ENCODE measurements at places on chromosomes 4 and X.

DNA sequence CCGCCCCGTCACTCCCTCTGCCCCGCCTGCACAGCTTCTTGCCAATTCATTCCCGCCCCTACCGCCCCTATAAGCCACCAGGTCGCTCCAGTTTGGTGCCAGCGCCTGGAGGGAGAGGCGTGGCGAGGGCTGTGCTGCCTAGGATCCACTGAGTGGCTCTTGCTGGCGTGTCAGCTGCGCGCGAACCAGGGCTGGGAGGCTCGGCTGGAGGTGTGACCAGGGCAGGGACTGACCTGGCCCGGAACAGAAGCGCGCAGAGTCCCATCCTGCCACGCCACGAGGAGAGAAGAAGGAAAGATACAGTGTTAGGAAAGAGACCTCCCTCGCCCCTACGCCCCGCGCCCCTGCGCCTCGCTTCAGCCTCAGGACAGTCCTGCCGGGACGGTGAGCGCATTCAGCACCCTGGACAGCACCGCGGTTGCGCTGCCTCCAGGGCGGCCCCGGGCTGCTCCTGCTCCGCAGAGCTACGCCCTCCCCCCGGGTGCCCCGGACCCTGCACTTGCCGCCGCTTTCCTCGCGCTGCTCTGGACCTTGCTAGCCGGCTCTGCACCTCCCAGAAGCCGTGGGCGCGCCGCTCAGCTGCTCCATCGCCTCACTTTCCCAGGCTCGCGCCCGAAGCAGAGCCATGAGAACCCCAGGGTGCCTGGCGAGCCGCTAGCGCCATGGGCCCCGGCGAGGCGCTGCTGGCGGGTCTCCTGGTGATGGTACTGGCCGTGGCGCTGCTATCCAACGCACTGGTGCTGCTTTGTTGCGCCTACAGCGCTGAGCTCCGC is at the start of gene GPR78:
GPR78 (plus strand) TSS at position 72 of the 773 bp plus-strand sequence; CDS start at position 663, 591 bp downstream.
- DNase-seq, result no peak

- DNase-seq, result no peak
Measured at GRCh38 chr4:1763550-1764080, 29.5 kb upstream of the FGFR3 start.

GRCh38 chrX:153736071-153736820 is 11.6 kb downstream of the ABCD1 start:
- DNase-seq, result no peak

- no peak for DNase-seq
Measured at GRCh38 chr4:99207911-99208718, 10.9 kb downstream of the ADH6 start.

- no peak for DNase-seq
Measured at GRCh38 chr4:168585168-168586091, 88.6 kb downstream of the PALLD start.

- no peak for DNase-seq
Measured at GRCh38 chrX:134794692-134795091, 136.4 kb upstream of the PLAC1 start.

DNA sequence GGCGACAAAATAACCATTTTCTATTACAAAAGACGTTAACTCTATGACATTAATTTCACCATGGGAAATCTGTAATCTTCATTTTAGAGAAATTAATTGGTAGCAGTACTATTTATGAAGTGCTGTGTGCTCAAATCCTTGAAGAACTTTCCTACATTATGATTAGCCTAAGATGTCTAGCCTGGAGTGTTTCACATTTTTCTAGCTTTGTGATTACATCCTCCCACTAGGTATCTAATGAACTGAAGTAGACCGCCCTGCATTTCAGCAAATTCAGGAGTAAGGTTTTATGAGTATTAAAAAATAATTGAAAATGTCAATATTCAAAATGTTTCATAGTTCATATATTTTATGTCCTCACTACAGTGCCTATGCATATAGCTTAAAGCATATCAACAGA is 713.1 kb downstream of the CCSER1 start:
- no peak for DNase-seq

GRCh38 chrX:113289503-113289902 is 448.9 kb upstream of the AMOT start:
- DNase-seq, result no peak

DNA sequence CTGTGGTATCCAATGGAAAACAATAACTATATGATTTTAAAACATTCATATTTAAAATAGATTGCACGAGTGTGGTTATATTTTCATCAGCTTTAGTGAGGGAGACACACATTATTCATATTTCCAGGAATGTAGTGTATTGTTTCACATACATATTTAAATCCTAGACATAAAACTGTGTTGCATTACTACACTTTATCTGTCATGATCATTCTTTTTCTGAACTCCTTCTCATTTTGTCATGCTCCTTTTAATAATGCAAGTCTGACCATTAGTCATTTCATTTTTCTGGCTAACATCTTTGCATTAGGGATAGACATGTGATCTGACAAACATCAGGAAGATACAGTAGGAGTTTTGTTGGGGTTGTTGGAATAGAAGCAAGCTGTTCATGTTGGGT is 1382.7 kb downstream of the PCDH7 start:
- DNase-seq, result no peak

Measured in activated CD8-positive, alpha-beta memory T cell treated with anti-CD3 and anti-CD28 coated beads for 1 hour (primary cell).